Stimulated activated CD4-positive, alpha-beta T cell treated with anti-CD3 and anti-CD28 coated beads, Interleukin-1b, Interleukin-23, amount 100 ng/mL, for 48 hours (primary cell): ENCODE measurements at places on chromosomes 16 and 17.
A peak's percentile ranks its signal among the peaks of the same experiment; 100 is the strongest.

- DNase-seq: no peak
Measured at GRCh38 chr17:53428913-53429312, 393.8 kb upstream of the KIF2B start.

GRCh38 chr17:34371405-34372100, 8.5 kb upstream of the CCL1 start:
- no peak for DNase-seq

GRCh38 chr16:5015351-5015750, 18.4 kb downstream of the NAGPA start:
- DNase-seq: no peak

GRCh38 chr17:4307179-4307930, 43.6 kb upstream of the ANKFY1 start:
- no peak for DNase-seq

DNA sequence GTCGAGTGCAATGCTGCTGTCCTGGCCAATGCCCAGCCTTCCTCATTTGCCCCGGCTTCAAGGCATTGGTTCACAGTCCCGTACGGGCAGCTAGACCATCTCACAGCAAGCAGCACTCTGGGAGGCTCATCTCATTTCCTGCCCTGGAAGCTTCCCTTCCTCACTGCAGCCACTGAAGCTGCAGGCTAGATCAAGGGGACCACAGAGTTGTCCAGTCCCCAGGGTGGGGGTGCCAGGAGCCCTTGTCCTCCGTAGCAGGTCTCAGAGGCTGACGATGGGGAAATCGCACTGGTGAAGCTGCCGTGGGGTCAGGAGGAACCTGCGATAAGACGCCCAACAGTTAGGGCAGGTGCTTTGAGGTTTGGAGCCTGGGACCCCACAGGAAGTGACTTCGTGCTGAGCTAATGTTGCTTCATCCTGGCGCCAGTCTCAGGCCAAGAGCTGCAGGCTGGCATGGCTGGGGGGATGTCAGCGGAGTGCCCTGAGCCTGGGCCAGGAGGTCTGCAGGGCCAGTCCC, at the start of gene SPNS3:
SPNS3 (plus strand) TSS at position 426 of the 517 bp plus-strand sequence; CDS start at position 454, 28 bp downstream.
- peak; percentile 35 for DNase-seq

GRCh38 chr16:10641953-10642949, 52.5 kb downstream of the TEKT5 start:
- no peak for DNase-seq

- no peak for DNase-seq
Measured at GRCh38 chr16:88351491-88352101, 31.2 kb upstream of the ZNF469 start.

- DNase-seq: no peak
Measured at GRCh38 chr17:82894389-82894788, 54.6 kb upstream of the ZNF750 start.

- peak; percentile 74 for DNase-seq
Measured at GRCh38 chr17:78805301-78805700, 23.2 kb upstream of the CYTH1 start.

- peak; percentile 15 for DNase-seq
Measured at GRCh38 chr16:50602531-50603205, 54.5 kb downstream of the NKD1 start.

DNA sequence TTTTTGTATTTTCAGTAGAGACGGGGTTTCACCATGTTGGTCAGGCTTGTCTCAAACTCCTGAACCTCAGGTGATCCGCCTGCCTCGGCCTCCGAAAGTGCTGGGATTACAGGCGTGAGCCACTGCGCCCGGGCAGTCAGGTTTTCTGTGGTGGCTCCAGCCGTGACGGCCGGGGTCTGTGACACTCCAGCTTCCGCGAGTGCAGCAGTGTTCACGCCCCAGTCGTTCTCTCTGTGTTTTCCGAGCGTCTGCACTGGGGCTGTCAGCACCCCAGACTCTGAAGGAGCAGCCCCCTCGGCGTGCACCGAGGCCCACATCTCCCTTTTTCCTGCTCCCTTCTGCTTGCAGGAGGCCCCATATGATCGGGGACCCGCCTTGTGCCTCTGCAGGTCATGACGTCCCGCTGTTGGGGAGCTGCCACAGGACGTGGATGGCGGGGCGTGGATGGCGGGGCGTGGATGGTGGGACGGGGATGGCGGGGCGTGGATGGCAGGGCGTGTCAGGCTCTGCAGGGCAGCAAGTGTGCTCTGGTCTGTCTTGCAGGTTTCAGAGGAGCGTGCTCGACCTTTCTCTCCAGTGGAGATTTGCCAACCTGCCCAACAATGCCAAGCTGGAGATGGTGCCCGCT, 5.7 kb downstream of the ASPSCR1 start:
- DNase-seq: no peak

GRCh38 chr17:51706093-51706492, 445.7 kb downstream of the UTP18 start:
- DNase-seq: no peak

DNA sequence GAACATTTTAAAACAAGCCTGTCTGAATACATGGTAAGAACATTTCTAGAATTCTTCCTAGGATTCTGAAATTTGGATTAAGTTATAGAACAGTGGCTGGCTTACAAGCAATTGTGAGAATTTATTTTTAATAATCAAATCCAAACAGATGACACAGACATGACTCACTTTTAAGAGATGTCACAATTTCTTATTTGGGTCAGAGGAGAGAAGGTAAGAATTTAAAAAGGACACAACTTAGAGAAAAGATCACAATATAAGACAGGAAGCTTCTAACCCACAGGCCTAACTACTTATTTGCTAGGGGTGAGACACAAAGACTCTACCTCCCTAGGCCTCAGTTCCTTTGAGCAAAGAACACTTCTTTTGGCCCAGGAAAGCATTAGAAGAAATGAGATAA, 32.7 kb downstream of the ZZEF1 start:
- no peak for DNase-seq

DNA sequence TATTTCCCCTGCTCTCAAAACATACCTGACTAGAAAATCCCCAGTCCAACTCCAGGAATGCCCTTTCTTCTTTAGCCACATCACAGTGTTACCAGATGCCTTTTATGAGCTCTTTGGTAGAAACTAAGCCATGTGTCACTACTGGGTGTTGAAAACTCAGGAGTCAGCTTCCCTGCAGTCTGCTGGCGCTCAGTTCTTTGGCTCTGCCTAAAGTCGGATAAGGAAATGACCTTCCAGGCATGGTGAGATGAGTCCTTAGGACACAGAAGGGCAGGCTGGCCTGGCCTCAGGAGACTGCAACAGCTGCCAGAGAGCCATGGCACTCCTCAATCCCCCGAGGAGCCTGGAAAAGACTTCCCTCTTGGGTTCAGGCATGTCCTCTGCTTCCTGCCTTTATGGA, 89.1 kb downstream of the CDH13 start:
- no peak for DNase-seq

DNA sequence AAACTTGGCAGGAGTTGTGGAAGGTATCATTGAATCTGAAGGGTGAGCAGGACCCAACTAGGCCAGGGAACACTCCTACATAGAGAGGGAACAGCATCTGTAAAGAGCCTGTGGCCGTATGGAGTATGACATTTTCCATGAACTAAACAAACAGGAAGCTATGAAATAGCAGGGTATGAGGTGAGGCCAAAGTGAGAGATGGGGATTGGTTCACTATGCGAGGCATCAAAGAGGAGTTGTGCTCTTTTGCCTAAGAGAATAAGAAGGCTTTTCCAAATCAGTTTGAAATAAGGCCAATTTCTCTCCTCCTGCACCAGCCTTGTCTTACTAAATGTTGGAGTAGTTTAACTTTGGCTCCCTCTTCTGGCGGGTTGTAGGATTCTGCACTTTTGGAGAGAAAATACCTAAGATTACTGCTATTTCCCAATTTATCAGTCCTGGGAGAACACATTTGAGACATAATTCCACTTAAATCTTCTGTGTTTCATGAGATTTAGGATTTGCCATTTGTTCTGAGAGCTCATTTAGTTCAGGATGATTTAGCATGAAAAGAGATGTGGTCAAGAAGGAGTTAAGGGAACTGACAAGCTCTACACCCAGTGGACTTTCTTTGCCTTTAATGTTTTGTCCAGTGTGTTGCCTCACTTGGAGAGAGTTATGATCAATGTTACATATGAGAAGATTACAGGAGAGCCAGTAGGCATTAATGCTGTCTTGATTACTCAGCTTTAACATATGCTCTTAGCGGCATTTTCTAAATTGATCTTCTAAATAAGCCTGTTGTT, 55.4 kb downstream of the TNRC6C start:
- peak; percentile 24 for DNase-seq

GRCh38 chr16:26197707-26198106, 505.9 kb downstream of the HS3ST4 start:
- no peak for DNase-seq

DNA sequence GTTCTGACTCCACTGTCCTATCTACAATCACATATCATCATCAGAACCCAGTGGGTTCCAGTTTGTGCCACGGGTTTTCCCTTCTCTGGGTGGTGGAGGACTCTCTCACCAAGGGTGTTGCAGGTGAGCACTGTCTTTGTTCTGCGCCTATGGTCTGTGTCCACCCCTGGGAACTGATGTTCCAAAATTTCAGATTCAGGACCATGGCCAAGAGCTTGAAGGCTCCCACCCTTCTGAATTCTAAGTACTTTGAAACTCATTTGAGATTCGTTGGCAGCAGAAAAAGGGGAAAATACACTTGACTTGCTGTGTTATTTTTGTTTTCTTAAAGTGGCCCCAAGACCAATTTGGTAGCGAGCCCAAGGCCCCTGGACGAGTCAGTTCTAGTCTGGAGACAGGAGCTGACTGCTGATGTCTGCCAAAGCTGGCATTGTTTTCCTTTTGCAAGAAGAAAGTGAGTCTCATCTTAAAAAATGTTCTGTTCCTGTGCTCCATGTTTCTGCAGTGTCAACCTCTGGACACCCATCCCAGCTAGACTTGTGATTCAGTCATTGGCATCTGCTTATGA, 310.9 kb downstream of the HAPSTR1 start:
- DNase-seq: no peak

- no peak for DNase-seq
Measured at GRCh38 chr17:44593156-44593555, 35.9 kb downstream of the FZD2 start.

GRCh38 chr16:47461598-47462266, 601 bp downstream of the PHKB start:
- peak; percentile 14 for DNase-seq

GRCh38 chr16:556474-557173, 3.6 kb upstream of the PRR35 start:
- DNase-seq: no peak

- DNase-seq: no peak
Measured at GRCh38 chr17:2911755-2912111, 115.5 kb downstream of the RAP1GAP2 start.

GRCh38 chr17:6163612-6164333, 93.6 kb downstream of the WSCD1 start:
- DNase-seq: no peak

DNA sequence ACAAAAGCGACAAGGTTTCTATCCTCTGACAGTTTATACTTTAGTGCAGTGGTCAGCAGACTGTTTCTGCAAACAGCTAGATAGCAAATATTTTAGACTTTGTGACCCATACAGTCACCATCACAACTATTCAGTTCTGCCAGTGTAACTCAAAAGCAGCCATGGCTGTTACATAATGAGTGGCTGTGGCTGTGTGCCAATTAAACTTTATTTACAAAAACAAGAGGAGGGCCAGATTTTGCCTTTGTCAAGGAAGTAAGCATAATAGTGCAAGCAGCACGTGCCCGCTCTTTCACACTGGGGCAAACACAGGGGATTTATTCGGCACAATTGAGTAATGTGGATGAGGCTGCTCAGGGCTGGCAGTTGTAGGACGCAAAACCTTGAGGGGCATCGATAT, 551.5 kb downstream of the MAF start:
- no peak for DNase-seq

DNA sequence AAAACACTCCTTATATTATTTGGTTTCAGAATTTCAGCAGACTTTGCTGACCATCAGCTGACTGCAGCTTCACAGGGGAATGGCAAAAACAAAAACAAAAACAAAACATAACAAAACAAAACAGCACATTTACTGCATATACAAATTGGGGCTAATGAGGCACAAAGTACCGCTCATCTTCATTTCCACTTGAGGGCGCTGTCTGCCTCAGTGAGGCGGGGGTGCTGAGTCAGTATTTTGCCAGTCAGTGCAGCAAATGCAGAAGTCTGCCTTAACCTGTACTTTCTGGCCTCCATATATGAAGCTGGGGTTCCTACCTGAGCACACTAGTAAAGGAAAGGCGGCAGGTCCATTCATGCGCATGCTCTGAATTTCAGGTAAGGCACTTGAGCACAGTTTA, 13.5 kb upstream of the DYNLRB2 start:
- DNase-seq: peak; percentile 65

DNA sequence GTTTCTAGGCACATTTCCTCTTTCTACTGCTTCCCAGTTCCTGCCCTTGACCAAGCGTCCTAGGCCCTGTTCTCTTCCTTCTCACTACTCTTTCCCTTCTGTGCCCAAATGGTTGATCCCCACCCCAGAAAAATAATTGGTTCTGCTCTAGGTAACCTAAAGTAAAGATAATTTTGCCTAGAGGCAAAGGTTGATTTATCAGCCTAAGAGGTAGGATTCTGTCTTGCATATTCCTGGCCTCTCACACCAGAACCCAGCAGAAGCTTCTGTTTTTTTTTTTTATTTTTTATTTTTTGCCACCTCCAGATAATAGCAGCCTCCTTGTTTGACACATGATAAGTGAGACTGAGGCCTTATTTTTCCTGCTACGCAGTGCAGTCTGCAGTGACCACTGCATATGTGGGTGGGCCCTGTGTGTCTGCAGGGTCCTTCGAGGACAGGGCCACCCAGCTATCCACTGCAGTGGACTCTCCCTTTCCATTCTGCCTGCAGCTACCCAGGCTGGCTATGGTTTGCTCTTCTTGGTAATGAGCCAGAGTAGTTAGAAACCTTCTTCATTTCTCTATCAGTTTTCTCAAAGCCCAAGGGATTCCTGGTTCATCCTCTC, 701 bp downstream of the PIPOX start:
- DNase-seq: no peak

- no peak for DNase-seq
Measured at GRCh38 chr17:59669411-59669810, 37.8 kb downstream of the PTRH2 start.
